Ovary (tissue), 10 donors: ENCODE measurements at places on chromosomes 1 and 21. TPM values are rescaled to one million over a fixed set of nuclear protein-coding genes. Genes with fewer than 3 reads are reported as not detected.

GRCh38 chr1:200610846-200611245 lies 9.7 kb downstream of the KIF14 start:
- no peak for DNase-seq
- H3K27me3 ChIP-seq: no peaks in the 10 kb centered on the region
- H3K4me1 ChIP-seq: no peaks in the 10 kb centered on the region
- no peak overlapping the region for H3K27ac ChIP-seq

DNA sequence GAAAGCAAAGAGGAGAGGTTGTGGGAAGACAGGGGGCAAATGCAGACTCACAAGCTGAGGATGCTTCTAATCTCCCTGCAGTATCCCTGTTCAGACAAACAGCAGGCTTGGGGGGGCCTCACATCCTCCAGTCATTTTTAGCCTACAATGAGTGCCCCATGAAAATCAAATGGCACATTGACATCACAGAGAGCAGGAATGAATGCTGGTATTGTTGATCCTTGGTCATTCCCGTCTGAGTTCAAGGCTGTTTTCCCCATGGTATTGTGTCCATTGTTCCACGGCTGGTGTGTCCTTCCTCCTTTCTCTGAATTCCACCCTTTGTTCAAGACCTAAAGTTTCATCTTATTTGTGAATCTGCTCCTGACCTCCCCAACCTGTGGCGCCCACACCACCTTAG lies 545.6 kb downstream of the AJAP1 start:
- H3K27me3 ChIP-seq: no peaks in the 10 kb centered on the region
- no peak overlapping the region for H3K27ac ChIP-seq
- no peaks in the 10 kb centered on the region for H3K36me3 ChIP-seq
- no peak overlapping the region for H3K4me3 ChIP-seq
- DNase-seq: no peak
- H3K4me1 ChIP-seq: no peaks in the 10 kb centered on the region

GRCh38 chr1:173775578-173776226 lies 48.8 kb upstream of the DARS2 start:
- H3K4me1 ChIP-seq: no peaks in the 10 kb centered on the region
- no peaks in the 10 kb centered on the region for H3K27me3 ChIP-seq
- H3K36me3 ChIP-seq: no peaks in the 10 kb centered on the region
- no peak for DNase-seq

GRCh38 chr1:17834561-17835100 lies 79.5 kb downstream of the ACTL8 start:
- DNase-seq: no peak
- H3K36me3 ChIP-seq: no peaks in the 10 kb centered on the region
- H3K4me1 ChIP-seq: no peaks in the 10 kb centered on the region
- H3K27ac ChIP-seq: no peak overlapping the region
- no peak overlapping the region for H3K4me3 ChIP-seq
- no peaks in the 10 kb centered on the region for H3K27me3 ChIP-seq

DNA sequence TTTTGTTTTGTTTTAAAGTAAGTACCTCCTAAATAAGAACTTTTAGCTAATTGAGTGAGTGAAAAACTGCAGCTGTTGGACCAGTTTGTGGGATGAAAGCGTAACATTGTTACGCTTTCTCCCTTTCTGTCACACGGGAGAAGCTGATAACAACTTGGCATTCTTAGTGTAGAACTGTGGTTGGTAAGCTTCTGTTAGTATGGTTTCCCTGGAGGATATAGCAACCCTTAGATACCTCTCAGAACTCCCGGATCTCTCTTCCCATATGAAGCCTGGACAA lies 98.2 kb downstream of the CACHD1 start:
- peaks cover 6% of the 10 kb centered on the region for H3K4me1 ChIP-seq
- no peak overlapping the region for H3K4me3 ChIP-seq
- no peaks in the 10 kb centered on the region for H3K27me3 ChIP-seq
- no peaks in the 10 kb centered on the region for H3K36me3 ChIP-seq
- DNase-seq: no peak
- no peak overlapping the region for H3K27ac ChIP-seq

GRCh38 chr1:38783640-38784229 lies 75.8 kb downstream of the RRAGC start:
- H3K27me3 ChIP-seq: no peaks in the 10 kb centered on the region
- H3K4me1 ChIP-seq: no peaks in the 10 kb centered on the region
- no peak overlapping the region for H3K27ac ChIP-seq
- H3K36me3 ChIP-seq: no peaks in the 10 kb centered on the region
- no peak for DNase-seq

GRCh38 chr21:40620386-40621145 lies 226.4 kb downstream of the DSCAM start:
- no peaks in the 10 kb centered on the region for H3K4me1 ChIP-seq
- no peaks in the 10 kb centered on the region for H3K36me3 ChIP-seq
- DNase-seq: no peak

DNA sequence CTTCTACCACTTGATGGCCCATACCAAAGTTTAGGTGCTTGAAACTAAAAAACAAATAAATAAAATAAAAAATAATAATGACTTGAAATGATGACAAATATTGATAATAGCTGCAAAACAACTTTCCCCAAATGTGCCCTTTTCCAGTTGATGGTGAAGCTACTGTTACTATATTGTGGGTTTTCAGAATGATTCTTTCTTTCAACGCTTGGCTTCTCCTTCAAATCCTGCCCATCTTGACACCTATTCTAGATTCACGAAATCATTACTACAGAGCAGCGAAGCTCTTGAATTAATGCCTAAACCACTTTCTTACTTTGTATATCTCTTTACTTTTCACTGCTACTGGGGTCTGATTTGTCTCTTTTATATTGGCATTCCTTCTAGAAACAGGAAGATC lies 9.2 kb upstream of the C1orf141 start:
- no peak overlapping the region for H3K27ac ChIP-seq
- DNase-seq: no peak
- no peaks in the 10 kb centered on the region for H3K4me1 ChIP-seq
- no peak overlapping the region for H3K4me3 ChIP-seq

Gene HAX1
- polyA plus RNA-seq: 198 TPM

Gene CRYAA
- not detected for polyA plus RNA-seq
